ENCODE measurements at places on chromosomes 3 and 15.

GRCh38 chr3:148930752-148931151 lies 60.6 kb upstream of the GYG1 start:
- no peak for DNase-seq

DNA sequence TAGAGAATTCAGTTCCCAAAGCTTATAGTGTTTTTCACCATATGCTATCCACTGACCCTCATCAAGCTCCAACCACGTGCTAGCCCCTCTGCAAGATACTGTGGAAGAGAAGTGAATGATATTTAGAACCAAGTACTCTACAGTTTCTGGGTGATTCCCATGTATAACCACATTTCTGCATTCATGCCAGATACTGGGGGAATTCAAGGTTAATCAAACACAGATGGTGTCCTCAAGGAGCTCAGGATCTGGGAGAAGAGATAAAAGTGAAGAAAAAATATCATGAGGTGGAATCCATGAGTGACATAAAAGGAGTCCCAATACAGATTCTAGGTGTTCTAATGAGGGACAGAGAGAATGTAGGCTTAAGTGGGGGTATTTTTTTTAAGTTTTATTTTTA lies 195.8 kb downstream of the FHIT start:
- no peak for DNase-seq

DNA sequence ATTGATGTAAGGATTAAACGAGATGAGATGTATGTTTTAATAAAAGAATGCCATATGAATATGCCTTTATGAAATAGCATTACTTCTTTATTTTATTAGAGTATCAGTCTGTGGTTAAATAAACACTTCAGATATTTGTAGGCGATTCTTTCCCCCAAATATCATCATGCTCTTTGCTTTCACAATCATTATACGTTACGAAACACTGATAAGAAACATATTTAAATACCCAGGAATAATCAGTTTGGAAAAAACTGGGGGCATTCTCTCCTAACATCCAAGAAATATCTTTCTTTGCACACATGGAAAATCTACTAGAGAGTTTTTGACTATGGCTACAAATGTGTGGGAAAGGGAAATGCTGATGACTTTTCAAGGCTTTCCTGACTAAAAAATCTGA lies 4.4 kb upstream of the PLAAT1 start:
- no peak for DNase-seq

- DNase-seq, result no peak
These were observed 25.7 kb upstream of the APH1B start for GRCh38 chr15:63251701-63252100.

GRCh38 chr3:62793946-62794345 lies 81.3 kb downstream of the CADPS start:
- no peak for DNase-seq

- DNase-seq, result no peak
These were observed 147.1 kb upstream of the ICE2 start for GRCh38 chr15:60626051-60626450.

GRCh38 chr3:136862617-136863322 lies 762 bp downstream of the NCK1 start:
- no peak for DNase-seq

DNA sequence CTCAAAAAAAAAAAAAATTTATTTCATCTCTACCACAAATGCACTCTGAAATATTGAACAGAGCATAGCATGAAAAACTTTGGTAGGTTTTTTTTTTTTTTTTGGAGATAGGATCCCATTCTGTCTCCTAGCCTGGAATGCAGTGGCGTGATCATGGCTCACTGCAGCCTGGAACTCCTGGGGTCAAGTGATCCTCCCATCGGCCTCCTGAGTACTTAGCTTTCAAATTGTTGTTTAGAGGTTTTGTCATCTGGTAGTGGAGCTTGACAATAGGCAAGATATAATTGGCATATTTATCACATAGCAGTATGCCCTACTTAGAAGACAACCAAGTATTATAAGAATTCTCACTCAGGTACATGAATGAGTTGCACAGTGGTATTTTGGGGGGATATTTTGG lies 234.2 kb upstream of the ST8SIA2 start:
- DNase-seq, result no peak

GRCh38 chr15:63403254-63403945 lies 21.8 kb upstream of the CA12 start:
- DNase-seq, result no peak

DNA sequence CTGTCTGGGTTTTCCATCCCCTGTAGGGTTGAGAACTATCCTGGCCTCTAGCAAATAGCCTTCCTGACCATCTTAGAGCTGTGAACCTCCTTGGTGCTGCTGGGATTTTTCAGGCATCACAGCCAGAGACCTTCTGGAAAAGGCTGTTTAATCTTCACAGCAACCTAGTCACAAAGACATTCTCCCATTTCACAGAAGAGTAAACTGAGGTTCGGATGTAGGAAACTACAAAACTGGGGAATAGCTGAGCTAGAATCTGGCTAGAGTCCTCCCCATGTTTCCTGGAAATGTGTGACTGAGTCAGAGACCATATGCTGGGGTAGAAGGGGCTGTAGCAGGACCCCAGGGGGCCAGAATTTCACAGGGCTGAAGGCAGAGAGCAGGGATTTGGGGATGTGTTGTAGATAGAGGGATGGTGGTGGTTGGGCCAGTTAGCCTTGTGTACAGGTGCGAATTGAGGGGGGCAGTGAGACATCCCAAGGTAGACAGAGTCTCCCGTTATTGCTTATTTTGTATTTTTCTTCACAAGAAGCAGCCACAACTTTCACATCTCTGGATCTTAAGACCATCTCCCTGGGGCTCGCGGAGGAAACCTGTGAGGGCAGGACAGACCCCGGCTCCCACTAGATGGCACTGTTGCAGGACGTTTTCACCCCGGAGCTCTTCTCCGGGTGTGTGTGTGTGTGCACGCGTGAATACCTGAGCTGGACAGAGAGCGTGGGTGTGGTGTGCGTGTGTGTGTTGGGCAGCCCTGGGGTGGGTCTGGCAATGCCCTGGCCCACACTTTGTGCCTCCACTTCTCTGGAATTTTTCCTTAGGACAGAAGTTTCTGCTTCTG lies 66.9 kb upstream of the PRR23C start:
- no peak for DNase-seq

DNA sequence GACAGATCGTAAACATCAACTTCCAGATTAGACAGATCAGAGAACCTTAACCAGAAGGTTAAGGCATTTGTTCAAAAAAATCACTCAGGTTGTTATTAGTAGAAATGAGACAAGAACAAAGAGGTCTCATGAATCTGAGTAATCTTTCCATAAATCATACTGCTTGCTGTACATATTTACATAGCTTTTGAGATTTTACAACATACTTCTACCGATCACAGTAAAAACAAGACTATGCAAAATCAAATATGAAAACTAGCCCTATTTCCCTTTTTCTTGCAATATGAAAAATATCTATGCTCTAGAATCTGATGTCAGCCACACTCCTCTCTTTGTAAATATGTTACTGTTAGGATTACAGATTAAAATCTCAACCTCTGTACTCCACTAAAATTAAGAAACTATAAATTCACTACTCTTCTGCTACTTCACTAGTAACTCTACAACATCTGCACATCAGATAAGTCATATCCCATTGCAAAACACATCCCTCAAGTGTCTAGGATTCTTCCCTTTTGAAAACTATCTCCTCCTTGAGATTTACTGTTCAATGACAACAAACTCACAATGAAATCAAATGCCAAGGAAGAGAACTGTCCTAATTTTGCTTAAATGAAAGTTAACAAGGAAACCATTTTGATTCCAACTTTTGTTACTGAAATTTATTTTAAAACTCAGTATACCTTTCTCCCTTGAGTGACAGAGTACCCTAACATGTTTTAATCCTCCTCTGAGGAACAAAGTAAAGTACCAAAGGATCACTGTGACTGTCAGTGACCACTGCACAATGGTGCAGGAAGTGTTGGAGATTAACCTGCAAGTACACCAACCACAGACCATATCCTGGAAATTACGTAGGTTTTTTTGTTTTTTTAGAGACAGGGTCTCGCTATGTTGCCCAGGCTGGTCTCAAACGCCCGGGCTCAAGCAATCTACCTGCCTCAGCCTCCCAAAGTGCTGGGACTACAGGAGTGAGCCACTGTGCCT lies 12.8 kb downstream of the DCUN1D1 start:
- DNase-seq, result no peak

GRCh38 chr3:58260261-58260731 lies 22.7 kb downstream of the ABHD6 start:
- DNase-seq, result no peak

- no peak for DNase-seq
These were observed 136.3 kb downstream of the PLD1 start for GRCh38 chr3:171673951-171674350.

DNA sequence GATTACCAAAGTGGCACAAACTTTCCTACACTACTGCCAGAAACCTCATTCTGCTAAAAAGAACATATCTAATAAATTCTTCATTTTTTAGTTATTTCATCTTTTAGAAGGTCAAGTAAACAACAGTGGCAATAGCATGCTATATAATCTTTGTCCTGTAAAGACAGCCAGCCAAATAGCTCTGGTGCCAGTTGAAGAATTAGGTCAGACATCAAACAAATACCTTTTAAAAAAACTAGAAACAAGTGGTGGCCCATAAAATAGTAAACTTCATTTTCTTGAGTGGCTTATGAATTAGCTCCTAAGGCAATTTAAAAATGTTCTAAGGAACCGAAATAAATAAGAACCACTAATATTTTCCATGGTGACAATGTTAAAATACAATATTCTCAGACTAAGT lies 19.5 kb downstream of the CCDC14 start:
- DNase-seq, result no peak

DNA sequence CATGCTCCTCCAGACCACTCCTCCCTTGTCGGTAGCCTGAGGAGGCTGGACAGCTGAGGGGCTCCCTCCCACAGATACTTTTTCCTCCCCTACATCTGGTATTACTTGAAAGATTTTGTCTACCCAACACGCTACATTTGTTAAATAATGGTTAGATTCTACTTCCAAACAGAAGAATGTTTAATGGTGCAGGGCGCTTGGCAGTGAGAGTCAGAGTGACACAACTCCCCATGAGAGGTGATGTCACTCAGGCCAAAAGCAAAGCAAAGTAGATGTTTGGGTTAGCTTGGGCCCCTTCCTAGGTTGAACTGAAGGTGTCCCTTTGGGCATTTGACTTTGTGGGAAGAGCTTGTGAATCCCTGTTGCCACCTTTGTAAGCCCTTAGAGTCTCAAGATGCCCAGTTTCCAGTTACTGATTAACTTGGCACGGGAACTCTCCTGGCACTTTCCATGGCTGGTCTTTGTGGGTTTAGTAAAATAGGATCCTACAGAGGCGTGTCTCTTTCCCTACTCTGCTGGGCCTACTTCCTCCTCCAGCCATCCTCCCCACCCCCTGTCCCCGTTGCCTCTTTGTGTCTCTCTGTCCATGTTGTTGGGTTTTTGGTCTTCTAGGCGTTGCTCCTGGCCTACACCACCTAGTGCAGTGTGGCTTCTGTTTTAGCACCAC lies 5.6 kb downstream of the LIMD1 start:
- no peak for DNase-seq

- no peak for DNase-seq
These were observed 53.6 kb upstream of the CGNL1 start for GRCh38 chr15:57322602-57323250.

- no peak for DNase-seq
These were observed 32.4 kb upstream of the SLC6A6 start for GRCh38 chr3:14369675-14370669.

DNA sequence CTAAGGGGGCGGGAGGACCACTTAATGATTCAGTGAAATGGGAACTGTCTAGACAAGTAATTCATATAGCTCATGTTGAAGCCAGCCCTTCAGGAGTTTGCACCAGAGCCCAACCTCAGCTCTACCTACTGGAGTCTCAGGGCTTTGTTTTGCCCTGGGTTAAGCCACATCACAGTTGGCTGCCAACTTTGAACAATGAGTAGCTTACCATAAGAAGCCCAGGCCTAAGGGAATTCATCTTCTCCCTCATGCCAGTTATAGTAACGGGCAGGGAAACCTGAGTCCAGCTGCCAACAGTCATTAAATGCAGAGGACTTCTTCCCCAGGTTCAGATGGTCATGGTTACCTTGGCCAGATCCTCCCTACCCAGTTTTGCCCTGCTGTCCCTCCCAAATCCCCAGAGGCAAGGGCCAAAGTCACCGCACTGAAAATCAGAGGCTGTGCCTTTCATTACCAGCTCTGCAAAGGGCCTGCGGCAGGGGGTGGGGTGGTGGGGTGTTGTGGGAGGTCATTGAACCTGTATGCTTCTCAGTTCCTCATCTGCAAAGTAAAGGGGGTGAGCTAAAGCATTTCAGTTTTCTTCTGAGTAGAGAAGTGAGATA lies 302.2 kb upstream of the NR2E3 start:
- no peak for DNase-seq

- DNase-seq, result no peak
These were observed 100.2 kb upstream of the AKAP13 start for GRCh38 chr15:85280203-85280602.
